ENCODE measurements at places on chromosomes 3 and 15. TPM values are rescaled to one million over a fixed set of nuclear protein-coding genes. Genes with fewer than 3 reads are reported as not detected.

DNA sequence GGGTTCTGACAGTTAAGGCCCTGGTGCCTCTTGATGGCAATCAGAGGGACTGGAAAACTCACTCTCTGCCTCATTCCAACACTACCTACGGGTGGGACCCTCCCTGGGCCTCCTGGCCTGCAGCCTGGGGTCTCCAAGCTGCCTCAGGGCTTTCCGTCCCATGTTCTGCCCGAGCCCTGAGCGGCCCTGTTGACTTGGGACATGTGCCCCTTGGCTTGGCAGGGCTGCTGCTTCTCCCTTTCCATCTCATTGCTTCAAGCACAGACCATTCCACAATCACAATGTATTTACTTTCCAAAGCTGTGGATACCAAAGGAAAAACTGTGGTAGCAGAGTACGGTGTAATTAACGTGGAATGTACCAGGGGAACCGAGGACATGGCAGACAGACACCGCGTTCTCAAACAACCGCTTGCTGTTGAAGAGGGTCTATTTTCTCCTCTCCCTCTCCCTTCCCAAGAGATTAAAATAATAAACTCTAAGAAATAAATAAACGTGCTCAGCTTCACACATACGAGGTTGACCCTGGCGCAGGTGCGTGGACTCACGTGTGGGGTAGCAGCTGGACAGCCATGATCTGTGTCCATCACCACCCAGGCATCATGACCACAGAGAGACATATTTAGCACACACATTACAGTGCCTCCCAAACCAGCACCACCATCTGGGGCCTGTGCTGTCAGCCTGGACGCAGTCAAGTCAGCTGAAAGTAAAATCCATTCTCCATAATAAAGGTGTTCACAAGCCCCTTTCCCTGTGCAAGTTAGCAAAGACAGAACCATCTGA is 172.0 kb downstream of the XXYLT1 start:
- peak; percentile 22 for DNase-seq

The C3orf22 gene
- not detected for total RNA-seq

DNA sequence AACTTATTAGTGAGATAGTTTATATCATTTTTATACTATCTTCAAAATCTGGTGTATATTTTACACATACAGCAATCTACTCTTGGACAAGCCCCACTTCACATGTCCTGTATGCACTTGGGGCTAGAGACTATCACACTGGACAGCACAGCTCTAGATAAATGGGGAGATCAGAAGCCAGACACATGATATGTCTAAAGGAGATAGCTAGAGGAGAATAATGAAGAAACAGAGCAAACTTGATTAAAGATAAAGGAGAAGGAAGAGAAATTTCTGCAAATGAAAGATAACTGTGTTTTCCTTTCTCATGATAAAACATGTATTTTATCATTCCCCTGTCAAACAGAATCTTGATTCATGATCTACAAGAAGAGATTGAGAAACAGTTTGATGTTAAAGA is 13.0 kb downstream of the CPA3 start:
- no peak for DNase-seq

GRCh38 chr3:52805270-52806039 is 10.9 kb downstream of the ITIH3 start:
- DNase-seq = no peak

DNA sequence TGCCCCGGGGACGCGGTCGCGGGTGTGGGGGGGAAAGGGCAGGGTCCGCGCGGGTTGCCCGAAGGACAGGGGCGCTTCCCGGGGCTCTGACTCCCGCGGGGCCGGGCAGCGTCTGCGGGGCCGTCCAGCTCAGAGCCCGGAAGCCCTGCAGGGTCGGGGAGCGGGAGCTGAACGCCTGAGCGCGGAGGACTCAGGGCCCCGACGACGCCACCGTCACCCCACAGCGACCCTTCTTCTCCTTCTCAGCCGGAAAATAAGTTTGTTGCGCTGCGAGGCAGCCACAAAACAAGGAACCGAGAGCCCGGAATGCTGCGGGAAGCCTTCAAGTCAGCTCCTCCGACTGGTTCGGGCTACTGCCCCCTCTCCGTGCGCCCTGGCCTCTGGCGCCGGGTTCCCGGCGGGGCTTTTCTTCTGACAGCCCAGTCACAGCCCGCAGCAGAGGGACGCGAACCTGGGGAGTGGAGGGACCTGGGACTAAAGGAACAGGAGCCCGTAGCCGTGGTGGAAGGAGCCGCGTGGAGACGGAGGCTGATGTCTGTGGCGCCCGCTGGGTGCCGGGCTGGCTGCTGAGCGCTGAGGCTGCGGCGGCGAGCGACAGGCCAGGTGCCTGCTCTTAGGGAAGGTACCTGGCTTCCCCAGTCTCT is 484 bp downstream of the CNTN4 start:
- DNase-seq = peak; percentile 25

DNA sequence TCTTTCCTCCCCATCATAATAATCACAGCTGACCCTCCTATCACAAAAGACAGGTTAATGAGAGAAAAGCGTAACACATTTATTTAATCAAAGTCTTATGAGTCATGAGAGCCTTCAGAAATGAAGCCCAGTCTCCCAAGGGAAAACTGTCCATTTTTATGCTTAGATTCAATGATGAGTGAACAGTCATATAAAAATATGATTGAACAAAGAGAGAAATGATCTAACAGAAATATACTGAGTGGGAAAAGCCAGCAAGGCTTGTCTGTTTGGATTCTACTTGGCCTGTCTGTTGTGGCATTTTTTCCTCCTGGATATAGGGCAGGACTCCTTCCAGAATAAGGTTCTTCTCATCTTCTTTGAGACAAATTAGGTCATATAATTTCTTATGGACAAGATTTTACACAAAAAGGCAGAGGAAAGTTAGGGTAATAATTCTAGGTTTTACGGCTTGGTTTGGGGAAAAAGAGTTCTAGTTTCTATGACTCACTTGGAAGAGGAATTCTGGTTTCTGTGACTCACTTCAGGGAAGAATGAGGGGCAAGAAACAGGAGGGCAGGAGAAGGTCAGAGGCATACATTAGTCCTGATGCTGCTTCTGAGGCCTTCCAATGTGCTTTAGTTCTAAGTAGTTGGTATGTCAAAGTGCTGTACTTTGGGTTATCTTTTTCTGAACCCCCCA is 534.2 kb downstream of the ZIC1 start:
- no peak for DNase-seq

DNA sequence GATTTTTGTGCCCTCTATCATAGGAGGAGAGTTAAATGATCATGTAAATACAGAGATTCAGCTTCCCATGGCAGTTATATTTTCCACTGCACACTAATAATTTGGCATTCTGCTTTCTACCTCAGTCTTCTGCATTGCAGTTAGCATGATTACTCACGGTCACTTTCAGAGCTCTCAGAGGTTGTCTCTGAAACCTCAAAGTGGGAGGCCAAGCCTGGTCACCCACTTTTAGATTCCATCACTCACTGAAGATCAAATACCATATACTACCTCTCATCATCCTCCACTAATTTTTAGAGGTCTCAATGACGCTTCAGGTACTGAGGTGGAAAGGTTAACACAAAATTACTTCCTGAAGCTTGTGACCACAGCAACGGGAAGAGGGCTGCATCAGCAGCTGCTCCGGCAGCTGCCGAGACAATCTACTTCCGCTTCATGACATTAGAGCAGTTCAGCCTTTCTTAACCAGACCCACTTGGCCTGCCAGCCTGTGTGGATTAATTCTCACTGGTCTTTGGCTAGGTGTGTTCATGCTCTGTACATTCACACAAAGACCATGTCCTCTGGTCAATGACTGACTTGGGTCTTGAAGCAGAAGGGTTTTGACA is 416.4 kb upstream of the PDZRN3 start:
- DNase-seq = no peak

The TGM5 gene
- total RNA-seq = 0.11 TPM

The ARPP21 gene
- total RNA-seq = not detected

GRCh38 chr15:48076454-48076853 is 44.3 kb upstream of the SLC24A5 start:
- DNase-seq = no peak

DNA sequence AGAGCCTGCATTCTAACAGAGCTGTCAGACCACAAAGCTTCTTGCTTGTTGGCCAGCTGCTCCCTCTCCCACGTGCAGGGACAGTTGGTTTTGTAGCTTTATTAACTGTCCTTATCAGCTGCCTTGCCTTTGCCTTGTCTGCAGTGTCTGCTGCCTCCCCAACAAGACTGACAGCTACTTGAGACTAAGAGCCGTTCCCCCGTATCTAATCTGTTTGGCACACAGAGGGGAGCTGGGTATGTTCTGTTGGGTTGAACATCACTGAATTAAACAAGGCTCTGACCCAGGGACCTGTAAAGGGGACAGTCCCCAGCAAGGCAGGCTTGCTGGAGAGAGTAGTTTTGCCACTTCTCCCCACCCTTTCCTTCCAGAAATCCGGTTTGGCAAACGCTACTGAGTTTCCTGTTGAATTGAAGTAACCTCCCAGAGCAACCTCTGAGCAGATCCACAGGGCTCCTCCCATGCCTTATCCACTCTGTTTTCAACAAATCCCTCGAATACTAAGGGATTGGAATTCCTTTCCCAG is 116.1 kb downstream of the ANP32A start:
- no peak for DNase-seq

DNA sequence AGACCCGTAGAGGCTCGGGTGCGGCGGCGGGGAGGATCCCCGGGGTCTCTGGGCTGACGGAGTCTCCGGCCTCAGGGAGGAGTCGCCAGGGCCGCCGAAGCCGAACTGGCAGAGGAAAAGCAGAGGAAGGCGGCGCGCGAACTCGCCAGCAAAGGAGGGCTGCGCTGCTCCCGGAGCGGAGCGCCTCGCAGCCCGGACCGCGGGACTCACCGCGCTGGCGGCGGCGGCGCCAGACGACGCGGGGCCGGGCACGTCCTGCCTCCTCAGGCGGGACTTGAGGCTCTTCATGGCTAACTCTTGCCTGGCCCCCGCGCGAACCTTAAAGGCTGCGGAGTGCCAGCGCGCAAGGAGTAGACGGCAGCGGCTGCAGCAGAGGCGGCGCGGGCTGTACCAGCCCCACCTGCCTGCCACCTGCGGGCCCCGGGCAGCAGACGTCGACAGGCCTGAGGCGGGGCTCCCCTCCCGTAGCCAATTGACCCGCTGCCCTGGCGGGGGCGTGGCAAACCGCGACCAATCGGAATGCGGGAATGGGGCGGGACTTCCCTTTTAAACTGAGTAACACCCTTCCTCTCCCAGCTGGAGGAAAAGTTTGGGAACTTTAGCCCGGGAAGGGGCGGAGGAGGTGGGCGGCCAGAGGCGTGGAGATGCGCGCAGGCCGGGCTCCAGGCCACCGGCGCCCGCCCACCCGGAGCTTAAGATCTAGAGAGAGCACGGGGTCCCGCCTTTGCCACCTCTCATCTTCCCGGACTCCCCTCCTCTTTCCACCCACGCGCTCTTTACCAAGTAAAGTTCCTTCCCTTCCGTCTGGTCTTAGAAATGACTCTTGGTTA is at the start of gene UACA:
Gene UACA (minus strand): TSS at position 439 of the 830 bp plus-strand sequence. CDS start 151 bp downstream, at position 288.
- DNase-seq = peak; percentile 86

DNA sequence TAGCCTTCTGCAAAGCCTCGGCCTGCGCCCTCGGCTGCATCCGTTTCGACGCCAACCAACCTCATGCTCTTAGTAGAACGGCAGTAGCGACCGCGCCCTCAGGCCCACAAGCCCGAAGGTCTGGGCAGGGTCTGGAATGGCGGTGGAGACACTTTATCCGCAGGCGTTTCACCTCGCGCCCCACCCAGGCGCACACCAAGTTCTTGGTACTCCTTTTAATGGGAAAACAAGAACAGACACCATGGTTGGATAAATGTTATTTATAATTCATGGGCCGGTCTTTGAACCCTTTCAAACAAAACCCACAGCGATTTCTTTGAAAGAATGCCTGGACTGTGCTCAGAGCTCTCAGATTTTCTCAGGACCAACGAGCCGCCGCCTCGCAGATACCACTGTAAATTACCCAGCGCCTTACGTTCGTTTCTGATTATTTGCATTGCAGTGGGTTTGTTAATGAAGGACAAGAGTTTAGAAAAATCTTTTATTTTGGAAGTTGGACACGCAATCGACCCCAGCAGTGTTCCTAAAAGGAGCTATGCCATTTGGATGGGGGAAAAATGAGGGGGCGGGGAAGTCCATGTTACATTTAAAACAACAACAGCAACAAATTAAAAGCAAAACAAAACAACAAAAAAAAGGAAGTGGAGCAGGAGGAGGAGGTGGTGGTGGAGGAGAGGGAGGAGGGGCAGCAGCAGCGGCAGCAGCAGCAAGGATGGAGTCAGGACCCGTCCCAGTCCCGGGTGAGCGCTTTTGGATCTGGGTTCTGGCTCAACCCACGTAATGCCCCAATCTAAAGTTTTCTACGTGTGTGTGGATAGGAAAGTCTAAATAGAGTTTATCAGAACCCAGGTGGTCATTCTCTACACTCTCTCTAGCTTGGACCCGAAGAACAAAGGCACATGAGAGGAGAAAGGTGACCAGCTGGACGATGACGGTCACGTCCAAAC is 993 bp upstream of the ISL2 start:
- DNase-seq = peak; percentile 55

DNA sequence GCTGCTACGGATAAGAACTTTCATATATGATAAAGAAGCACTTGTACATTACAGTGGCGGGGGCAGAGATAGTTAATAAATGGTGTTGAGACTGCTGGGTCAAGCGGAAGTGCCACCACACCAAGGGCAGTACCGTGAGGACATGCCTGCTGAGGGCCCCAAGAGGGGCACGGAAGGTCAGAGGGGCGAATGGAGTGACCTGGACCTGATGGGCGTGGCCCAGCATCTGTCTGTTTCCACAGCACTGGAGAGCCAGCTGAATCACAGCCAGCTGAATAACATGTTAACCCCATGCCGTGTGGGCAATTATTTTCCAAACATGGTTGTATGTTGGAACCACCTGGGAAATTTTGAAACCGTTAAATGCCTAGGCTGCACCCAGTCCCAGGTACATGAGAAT is 37.2 kb downstream of the ANKDD1A start:
- no peak for DNase-seq

DNA sequence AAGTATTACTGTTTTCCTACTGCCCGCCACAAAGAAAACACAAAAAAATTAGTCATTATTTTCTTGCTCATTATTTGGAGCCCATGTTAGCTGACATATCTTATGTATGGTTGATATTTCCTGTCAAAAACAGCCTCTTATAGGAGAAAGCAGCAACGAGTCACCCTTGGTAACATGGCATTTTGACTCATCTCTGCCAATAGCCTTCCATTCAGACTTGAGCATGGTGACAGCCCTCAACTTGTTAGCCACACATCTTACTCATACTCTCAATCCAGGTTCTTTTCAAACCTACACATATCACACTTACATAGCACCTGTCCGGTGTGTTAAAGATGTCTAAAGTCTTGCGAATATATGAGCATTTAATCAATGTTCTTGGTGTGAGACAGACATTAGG is 109.4 kb upstream of the SAMMSON start:
- no peak for DNase-seq

The GP9 gene
- total RNA-seq = not detected

The WNT5A gene
- total RNA-seq = not detected

GRCh38 chr3:13500133-13500885 is 20.2 kb downstream of the HDAC11 start:
- no peak for DNase-seq

DNA sequence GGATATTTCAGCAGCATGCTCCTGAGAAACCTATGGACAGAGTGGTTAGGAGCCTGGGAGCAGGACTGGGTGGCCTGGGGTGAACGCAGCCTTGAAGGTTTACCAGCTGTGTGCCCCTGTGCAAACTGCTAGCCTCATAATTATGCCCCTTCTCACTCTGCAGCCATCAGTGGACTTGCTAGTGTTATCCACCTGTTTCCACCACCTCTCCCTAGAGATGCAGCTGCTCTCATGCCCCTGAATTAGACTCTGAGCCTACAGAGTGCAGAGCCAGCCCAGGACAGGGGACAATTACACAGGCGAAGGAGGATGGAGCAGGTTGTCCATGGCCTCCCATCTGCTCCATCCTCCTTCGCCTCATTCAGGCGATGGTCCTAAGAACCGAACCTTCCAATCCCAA is 175.9 kb downstream of the ATP10A start:
- DNase-seq = no peak

Data from activated naive CD8-positive, alpha-beta T cell treated with anti-CD3 and anti-CD28 coated beads, Interleukin-2, amount 10 ng/mL, durations not matched to agents 7 days and 5 days (primary cell).